ENCODE measurements at places on chromosomes 5 and 9.

- no peak for DNase-seq
These were observed 44.6 kb upstream of the PIK3R1 start for GRCh38 chr5:68170826-68171558.

DNA sequence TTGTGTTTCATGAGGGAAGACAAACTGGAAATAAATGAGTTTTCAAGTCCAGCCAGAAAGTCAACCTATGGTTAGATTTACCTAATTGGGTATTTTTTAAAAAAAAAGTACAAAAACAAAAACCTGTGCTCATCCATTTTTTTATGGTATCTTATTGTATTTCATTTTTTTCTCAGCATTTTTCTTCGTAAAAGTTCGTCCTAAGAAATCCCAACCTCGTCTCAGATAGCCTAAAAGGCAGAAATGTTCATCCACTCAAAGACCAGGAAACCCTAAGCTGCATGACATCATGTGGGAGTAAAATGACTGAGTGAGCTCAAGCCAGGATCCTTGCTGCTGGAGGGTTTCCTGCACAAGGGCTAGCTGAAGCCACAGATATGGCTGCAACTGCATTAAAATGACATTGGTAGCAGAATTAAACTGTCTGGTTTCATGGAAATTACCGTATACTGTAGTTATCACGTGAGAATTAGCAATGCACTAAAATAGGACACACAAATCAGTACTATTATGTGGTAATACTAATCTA, 70.4 kb downstream of the NFIB start:
- no peak for DNase-seq

DNA sequence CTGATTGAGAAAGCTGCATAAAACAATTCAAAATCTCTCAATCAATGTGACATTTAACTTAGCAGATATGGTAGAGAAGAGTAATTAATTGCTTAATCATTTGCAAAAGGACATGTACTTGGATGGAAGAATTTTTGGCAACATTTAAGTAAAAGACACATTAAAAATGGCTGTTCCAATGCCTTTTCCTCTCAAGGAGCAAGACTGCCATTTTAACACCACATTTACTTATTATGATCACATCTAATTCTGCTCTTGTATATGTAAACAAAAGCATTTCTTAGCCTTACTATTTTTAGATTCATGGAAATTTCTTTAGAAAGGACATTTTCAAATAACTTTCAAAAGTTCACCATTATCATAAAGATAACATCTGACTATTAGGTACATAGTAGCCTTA, 360.0 kb downstream of the HINT1 start:
- no peak for DNase-seq

DNA sequence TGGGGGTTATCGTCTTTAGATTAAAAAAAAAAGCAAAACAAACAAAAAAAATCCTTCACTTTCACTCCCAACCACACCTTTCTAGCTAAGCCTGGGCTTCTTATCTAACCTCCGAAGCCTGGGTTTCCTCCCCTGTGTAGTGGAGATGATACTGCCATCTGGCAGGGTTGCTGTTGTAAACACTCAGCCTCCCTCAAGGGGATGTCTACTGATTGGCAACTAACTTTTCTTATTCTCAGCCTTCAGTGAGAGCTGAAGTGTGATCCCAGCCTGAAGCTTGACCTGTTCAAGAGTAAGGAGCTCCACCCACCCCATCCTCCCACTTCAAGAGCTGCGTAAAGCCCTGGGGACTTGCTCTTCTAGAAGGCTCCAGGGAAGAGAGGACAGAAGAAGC, 21.5 kb upstream of the WWC1 start:
- DNase-seq, result no peak

DNA sequence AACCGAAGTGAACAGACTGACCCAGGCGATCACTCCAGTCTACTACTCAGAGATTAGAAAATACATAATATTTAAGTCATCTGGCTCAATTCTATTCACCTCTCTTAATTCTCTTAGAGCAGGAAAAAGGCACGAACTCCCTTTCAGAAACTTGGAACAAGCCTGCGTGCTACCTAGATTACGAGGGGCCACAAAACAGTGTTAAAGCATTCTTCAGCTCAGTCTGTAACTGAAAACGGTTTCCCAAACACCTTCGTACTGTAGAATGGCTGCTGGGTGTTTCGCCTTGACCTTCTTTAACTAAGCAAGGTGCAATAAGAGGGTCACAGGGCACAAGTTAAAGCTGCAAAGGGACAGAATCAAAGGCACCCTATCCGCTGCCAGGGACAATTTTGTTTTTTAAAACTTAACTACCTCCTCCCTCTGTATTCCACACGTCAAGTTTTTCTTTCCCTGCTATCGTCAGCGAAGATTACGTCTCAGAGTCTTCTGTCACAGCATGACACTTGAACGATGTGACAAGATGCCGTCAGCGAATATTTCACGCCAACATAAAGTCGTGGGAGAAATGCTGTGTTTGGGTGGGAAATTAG, 687 bp downstream of the LYSMD3 start:
- DNase-seq, result no peak
